Cerebellum (tissue), 4 donors: ENCODE measurements at places on chromosomes 7 and 10. TPM values are rescaled to one million over a fixed set of nuclear protein-coding genes. Genes with fewer than 3 reads are reported as not detected.
A peak's percentile ranks its signal among the peaks of the same experiment; 100 is the strongest.

Gene PKD1L1
- total RNA-seq, result 0.64 TPM

Gene CALML5
- total RNA-seq, result not detected

Gene DOCK4
- 99.4 TPM for total RNA-seq

Gene BICC1
- 6.4 TPM for total RNA-seq

Gene AASS
- total RNA-seq, result 79.6 TPM

Gene PRPS1L1
- not detected for total RNA-seq

Gene SH2D4B
- 0.36 TPM for total RNA-seq

Gene ZNF365
- 5.5 TPM for total RNA-seq

GRCh38 chr7:1130021-1130990 lies 29.7 kb downstream of the ZFAND2A start:
- DNase-seq, result no peak

- DNase-seq, result no peak
These were observed 141.9 kb downstream of the ADK start for GRCh38 chr10:74292871-74293427.

GRCh38 chr7:151211155-151211772 lies 976 bp upstream of the H2BK1 start:
- no peak for DNase-seq

GRCh38 chr10:83852146-83852545 lies 287.2 kb upstream of the GHITM start:
- no peak for DNase-seq

- DNase-seq, result no peak
These were observed 59.4 kb downstream of the SHH start for GRCh38 chr7:155752756-155753445.

- DNase-seq, result no peak
These were observed 22.8 kb upstream of the TARP start for GRCh38 chr7:38296059-38296857.

DNA sequence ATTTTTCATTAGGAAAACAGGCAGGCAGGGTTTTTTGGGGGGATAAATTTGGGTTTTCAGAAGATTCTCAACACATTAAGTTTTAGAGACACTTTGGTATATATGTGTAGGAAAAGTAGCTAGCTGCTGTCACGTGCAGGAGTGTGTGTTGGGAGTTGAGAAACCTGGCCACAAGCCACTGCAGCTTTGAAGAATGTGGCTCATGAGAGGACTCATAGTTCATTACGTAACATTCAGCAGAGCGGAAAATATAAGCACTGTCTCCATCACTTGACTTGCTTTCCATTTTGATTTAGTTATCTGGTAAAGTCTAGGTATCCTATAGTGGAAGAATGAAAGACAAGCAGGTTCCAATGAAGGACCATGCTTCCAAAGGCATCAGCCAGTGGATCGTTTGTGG lies 31.2 kb downstream of the SMNDC1 start:
- DNase-seq, result no peak

DNA sequence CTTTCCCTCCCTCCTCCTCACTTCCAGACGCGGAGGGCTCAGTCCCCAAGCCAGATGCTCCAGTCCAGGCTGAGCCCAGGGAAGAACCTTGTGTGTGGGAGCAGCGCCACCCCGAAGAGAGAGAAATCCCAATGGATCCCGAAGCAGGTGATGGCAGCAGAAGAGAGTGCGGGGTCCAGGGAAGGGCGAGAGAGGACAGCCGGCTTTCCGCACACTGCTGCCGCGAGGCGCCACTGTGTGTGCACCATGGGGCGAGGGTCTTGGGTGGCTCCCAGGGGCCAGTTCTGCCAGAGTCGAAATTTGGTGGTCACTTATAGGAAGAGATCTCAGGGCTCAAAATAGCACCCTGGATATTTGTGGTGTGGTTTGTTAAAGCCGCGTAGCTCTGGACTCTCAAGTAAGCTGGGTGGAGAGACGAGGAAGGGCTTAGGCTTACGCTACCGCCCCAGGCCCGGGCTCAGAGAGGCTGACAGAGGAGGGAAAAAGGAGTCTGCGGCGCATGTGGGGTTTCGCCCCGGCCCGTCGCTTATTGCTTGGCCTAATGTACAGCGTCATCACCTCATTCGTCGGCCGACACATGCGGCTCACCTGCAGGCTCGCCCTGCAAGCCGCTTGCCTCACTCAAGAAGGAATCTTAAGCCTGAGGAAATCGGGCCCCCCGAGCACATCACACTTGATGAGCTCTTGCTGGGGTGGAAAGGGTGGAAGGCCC lies 12.1 kb downstream of the ZNF282 start:
- DNase-seq, result no peak

GRCh38 chr7:112654322-112655216 lies 135.6 kb downstream of the TMEM168 start:
- no peak for DNase-seq

- DNase-seq, result peak; percentile 50
These were observed 26.2 kb downstream of the ABLIM1 start for GRCh38 chr10:114631666-114632417.

DNA sequence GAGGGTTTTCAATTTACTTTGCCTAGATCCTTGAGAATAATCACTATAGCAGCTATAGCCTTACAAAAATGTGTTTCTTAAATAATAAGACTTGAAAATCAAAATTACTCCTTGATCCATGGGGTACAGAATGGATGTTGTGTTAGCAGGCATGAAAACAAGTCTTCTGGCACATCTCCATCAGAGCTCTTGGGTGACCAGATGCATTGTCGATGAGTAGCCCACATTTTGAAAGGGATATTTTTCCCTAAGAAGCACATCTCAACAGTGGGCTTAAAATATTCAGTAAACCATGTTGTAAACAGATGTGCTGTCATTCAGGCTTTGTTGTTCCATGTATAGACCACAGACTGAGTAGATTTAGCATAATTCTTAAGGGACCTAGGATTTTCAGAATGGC lies 827.8 kb downstream of the GRM8 start:
- DNase-seq, result no peak

GRCh38 chr7:27254625-27255024 lies 12.0 kb downstream of the EVX1 start:
- DNase-seq, result no peak

- DNase-seq, result no peak
These were observed 97.5 kb downstream of the CREM start for GRCh38 chr10:35224045-35224740.

DNA sequence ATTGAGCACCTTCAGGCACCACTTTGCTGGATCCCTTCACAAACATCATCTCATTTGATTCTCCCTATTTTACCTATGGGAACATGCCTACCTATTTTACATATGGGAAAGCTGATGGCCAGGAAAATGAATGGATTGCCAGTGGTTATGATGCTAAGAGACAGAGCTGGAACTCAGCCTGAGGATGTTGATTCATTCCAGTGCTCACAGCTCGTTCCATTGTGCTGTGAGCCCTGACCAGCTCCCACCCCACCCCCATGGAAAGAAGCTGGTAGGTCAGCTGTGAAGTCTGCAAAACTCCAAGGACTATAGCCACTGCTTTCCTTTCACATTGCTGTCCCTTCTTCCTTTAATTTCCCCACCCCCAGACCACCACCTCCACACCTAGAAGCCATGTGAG lies 9.6 kb downstream of the UBTD1 start:
- DNase-seq, result no peak

- no peak for DNase-seq
These were observed 7.1 kb downstream of the ERV3-1 start for GRCh38 chr7:64999165-65000004.

DNA sequence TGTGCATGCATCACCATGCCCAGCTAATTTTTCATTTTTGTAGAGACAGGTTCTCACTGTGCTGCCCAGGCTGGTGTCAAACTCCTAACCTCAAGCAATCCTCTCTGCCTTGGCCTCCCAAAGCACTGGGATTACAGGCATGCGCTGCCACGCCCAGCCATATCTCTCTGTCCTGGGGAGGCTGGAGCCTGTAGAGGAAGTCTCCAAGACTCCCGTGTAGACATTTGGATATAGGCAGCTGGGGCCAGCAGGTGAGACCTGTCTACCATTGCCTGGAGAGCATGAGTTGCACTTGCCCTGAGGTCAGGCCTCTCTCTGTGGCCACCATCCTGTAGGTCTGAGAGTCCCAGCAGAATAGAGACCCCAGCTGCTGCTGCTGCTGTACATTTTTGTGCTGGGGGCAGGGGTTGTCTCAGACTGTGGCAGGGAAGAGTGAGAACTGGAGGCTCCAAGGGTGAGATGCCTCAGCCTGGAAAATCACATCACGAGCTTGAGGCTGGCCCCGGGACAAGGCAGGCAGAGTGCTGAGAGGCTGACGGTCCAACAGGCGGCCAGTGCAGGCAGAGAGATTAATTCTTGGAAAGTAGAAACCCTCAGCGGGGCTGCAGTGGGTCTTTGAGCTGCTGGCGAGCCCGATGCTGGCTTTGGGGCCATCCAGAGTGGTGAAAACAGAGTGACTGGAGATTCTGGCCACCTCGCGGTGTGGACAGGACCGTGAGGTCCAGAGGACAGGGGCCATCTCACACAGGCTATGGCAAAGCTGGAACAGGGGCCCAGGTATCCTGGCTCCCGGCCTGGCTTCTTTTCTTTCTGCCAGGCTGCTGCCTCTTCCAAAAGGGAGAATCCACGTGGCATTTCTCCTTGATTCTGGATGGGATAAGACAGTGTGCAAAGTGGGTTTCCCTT lies 60.9 kb downstream of the TMEM270 start:
- DNase-seq, result no peak
